ENCODE measurements at places on chromosomes 1 and 21.
A peak's percentile ranks its signal among the peaks of the same experiment; 100 is the strongest.

GRCh38 chr1:116508085-116508983, 62.5 kb downstream of the CD58 start:
- peaks cover 44% of the 10 kb centered on the region for H3K4me1 ChIP-seq
- H3K36me3 ChIP-seq: peaks cover 4% of the 10 kb centered on the region
- no peak overlapping the region for H3K4me3 ChIP-seq
- peak overlapping the region; percentile 92 for H3K27ac ChIP-seq
- no peaks in the 10 kb centered on the region for H3K27me3 ChIP-seq

DNA sequence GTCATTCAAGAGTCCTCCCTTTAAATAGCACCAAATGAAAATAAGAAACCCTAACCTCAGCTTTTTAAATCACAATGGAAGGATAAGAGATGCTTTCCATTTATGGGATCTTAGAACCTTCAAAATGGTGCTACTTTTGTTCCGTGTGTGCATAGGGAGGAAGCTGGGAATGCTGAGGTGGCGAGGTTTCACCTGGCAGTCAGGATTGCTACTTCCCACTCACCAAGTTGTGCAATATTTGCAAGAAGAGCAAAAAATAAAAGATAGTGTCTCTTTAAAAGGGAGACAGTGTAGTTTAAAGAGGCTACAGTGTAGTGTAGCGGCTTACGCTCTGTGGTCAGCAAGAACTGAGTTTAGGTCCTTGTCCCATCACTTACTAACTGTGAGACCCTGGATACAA, 392.4 kb upstream of the ST6GALNAC5 start:
- DNase-seq: no peak
- no peaks in the 10 kb centered on the region for H3K27me3 ChIP-seq
- no peaks in the 10 kb centered on the region for H3K36me3 ChIP-seq
- no peaks in the 10 kb centered on the region for H3K4me1 ChIP-seq

- no peaks in the 10 kb centered on the region for H3K27me3 ChIP-seq
- H3K4me3 ChIP-seq: peak overlapping the region; percentile 89
- H3K4me1 ChIP-seq: peaks cover 7% of the 10 kb centered on the region
- peaks cover 37% of the 10 kb centered on the region for H3K36me3 ChIP-seq
Measured at GRCh38 chr1:22053861-22054770, 1.6 kb downstream of the CDC42 start.

DNA sequence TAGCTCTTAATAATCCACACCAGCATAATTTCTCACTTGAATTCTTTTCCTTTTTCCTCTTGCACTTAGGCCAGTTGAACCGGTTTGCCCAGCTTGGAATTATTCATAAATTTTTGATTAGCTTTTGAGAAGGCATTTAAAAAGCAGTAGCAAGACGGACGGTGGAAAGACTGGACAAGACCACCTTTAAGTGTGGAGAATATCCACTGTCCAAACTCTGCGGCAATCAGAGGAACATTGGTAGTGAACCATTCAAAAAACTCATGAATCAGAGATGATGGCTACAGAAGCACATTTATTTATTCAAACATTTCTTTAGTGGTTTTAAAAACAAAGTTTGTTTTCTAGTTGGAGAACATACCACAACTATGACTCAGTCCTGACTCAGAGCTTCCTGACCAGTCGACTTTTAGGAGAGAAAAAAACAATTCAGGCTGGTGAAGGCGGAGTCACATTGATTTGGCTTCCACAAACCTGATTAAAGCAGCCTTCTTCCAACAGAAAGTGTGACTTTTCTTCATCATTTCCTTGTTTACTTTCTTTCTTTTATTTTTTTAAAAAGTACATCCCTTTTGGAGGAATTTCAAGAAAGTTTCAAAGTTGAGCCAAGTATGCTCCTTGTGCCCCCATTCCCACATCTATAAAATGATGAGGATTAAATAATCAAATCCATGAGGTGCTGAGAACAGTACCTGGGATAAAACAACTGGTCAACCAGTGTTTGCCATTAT, 128.8 kb downstream of the ADSS2 start:
- H3K4me1 ChIP-seq: peaks cover 50% of the 10 kb centered on the region
- peaks cover 7% of the 10 kb centered on the region for H3K36me3 ChIP-seq
- DNase-seq: peak; percentile 99
- peak overlapping the region; percentile 97 for H3K27ac ChIP-seq

- H3K36me3 ChIP-seq: peaks cover 56% of the 10 kb centered on the region
- no peaks in the 10 kb centered on the region for H3K27me3 ChIP-seq
- DNase-seq: peak; percentile 17
- H3K27ac ChIP-seq: peak overlapping the region; percentile 99
- peak overlapping the region; percentile 52 for H3K4me3 ChIP-seq
Measured at GRCh38 chr1:150566589-150567340, 12.6 kb downstream of the MCL1 start.

- no peaks in the 10 kb centered on the region for H3K36me3 ChIP-seq
- H3K27ac ChIP-seq: no peak overlapping the region
- peaks cover 5% of the 10 kb centered on the region for H3K4me1 ChIP-seq
- H3K27me3 ChIP-seq: no peaks in the 10 kb centered on the region
- no peak overlapping the region for H3K4me3 ChIP-seq
- peak; percentile 58 for DNase-seq
Measured at GRCh38 chr1:221268295-221268694, 389.1 kb downstream of the HLX start.

GRCh38 chr1:32759997-32760623, 57.0 kb downstream of the YARS1 start:
- H3K27me3 ChIP-seq: no peaks in the 10 kb centered on the region
- H3K36me3 ChIP-seq: peaks cover 25% of the 10 kb centered on the region
- peak overlapping the region; percentile 97 for H3K27ac ChIP-seq
- DNase-seq: peak; percentile 97
